SIG-M5 (cell line): ENCODE measurements at places on chromosomes 1 and 21.

- DNase-seq: no peak
Observed at GRCh38 chr1:169307176-169307575, 60.4 kb downstream of the NME7 start.

DNA sequence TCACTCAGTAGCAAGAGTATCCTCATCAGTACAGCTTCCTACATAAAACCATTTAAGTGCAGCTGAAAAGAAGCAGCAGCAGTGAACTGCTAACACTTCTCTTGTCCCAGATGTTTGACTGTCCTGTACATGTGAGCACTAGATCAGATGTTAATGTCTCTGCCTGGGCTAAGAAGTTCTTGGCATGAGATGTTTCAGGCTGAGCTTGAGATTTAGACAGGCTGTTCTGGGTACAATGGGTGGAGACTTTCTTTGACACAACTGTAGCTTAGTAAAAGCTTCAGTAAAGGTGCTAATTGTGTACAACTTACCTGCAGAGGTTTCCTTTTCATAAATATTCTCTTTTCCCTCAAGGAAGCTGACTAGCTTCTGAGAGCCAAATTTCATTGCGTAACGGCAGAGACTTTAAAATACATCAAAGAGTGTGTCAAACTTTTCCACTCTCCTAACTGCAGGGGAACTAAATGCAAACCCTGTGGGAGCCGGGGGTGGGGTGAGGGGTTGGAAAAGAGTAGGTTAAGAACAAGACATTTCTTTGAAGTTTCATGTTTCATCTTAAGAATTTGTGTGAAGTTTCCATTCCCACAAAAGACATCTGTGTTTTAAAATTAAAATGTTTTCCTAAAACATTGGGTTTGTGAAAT is 82.1 kb upstream of the CCDC190 start:
- no peak for DNase-seq

GRCh38 chr1:54998677-54999076 is at the start of gene BSND:
Gene BSND, plus strand, starts transcription at chr1:54998933. Its CDS starts 254 bp downstream, at chr1:54999187.
- no peak for DNase-seq

GRCh38 chr1:228743405-228743804 is 8.1 kb downstream of the RHOU start:
- no peak for DNase-seq

- DNase-seq: no peak
Observed at GRCh38 chr1:40073062-40073461, 24.0 kb downstream of the PPT1 start.
